ENCODE measurements at places on chromosomes 6 and 20. TPM values are rescaled to one million over a fixed set of nuclear protein-coding genes. Genes with fewer than 3 reads are reported as not detected.

MYT1 gene
- total RNA-seq, result 0.20 TPM

SLC17A2 gene
- not detected for total RNA-seq

ULBP3 gene
- 1.1 TPM for total RNA-seq

SLC25A27 gene
- total RNA-seq, result 15.3 TPM

EYA4 gene
- total RNA-seq, result 20.2 TPM

CPNE5 gene
- 20.4 TPM for total RNA-seq

HDGFL1 gene
- total RNA-seq, result not detected

RSPH9 gene
- total RNA-seq, result 0.15 TPM

GTSF1L gene
- total RNA-seq, result not detected

LCA5 gene
- total RNA-seq, result 2.4 TPM

ZBTB12 gene
- 3.3 TPM for total RNA-seq

DEFB127 gene
- total RNA-seq, result not detected

HEY2 gene
- 66.8 TPM for total RNA-seq

GLP1R gene
- total RNA-seq, result 11.6 TPM

LY6G6F gene
- not detected for total RNA-seq

TNFRSF6B gene
- 0.64 TPM for total RNA-seq

SCRT2 gene
- total RNA-seq, result not detected

GNAS-AS1 gene
- 0.35 TPM for total RNA-seq

LY6G6C gene
- not detected for total RNA-seq

MTHFD1L gene
- total RNA-seq, result 2.4 TPM

NANP gene
- total RNA-seq, result 3.6 TPM

ELOVL5 gene
- total RNA-seq, result 21.2 TPM

GFRAL gene
- not detected for total RNA-seq

CTCFL gene
- not detected for total RNA-seq

SNX3 gene
- 268 TPM for total RNA-seq

PXMP4 gene
- total RNA-seq, result 13.5 TPM

NHSL1 gene
- 53.0 TPM for total RNA-seq

ENPP3 gene
- not detected for total RNA-seq

TP53TG5 gene
- total RNA-seq, result 2.1 TPM

SLPI gene
- total RNA-seq, result 21.9 TPM

HRH3 gene
- not detected for total RNA-seq

VIP gene
- 0.42 TPM for total RNA-seq

ERGIC3 gene
- total RNA-seq, result 92.3 TPM

VGLL2 gene
- total RNA-seq, result not detected

RGL2 gene
- 59.4 TPM for total RNA-seq

IRAK1BP1 gene
- total RNA-seq, result 5.5 TPM

ANGPT4 gene
- total RNA-seq, result 0.05 TPM

CALHM5 gene
- 2.4 TPM for total RNA-seq

HLA-DQB1 gene
- total RNA-seq, result 4.4 TPM

GABRR1 gene
- not detected for total RNA-seq

VWA7 gene
- 12.8 TPM for total RNA-seq

SLC32A1 gene
- not detected for total RNA-seq

RSPH3 gene
- total RNA-seq, result 12.1 TPM

SERPINB6 gene
- total RNA-seq, result 277 TPM

CST1 gene
- total RNA-seq, result not detected

SLC35D3 gene
- not detected for total RNA-seq

PRSS16 gene
- total RNA-seq, result not detected

STK4 gene
- total RNA-seq, result 9.3 TPM

ARMH2 gene
- total RNA-seq, result not detected

MOG gene
- total RNA-seq, result 5.4 TPM

IL17F gene
- total RNA-seq, result not detected
